ENCODE measurements at places on chromosomes 7 and 10.
A peak's percentile ranks its signal among the peaks of the same experiment; 100 is the strongest.

GRCh38 chr10:74586088-74586585 is 240.3 kb upstream of the KAT6B start:
- ATAC-seq = no peak

- ATAC-seq = no peak
These were observed 19.8 kb upstream of the TRIL start for GRCh38 chr7:28977881-28978280.

DNA sequence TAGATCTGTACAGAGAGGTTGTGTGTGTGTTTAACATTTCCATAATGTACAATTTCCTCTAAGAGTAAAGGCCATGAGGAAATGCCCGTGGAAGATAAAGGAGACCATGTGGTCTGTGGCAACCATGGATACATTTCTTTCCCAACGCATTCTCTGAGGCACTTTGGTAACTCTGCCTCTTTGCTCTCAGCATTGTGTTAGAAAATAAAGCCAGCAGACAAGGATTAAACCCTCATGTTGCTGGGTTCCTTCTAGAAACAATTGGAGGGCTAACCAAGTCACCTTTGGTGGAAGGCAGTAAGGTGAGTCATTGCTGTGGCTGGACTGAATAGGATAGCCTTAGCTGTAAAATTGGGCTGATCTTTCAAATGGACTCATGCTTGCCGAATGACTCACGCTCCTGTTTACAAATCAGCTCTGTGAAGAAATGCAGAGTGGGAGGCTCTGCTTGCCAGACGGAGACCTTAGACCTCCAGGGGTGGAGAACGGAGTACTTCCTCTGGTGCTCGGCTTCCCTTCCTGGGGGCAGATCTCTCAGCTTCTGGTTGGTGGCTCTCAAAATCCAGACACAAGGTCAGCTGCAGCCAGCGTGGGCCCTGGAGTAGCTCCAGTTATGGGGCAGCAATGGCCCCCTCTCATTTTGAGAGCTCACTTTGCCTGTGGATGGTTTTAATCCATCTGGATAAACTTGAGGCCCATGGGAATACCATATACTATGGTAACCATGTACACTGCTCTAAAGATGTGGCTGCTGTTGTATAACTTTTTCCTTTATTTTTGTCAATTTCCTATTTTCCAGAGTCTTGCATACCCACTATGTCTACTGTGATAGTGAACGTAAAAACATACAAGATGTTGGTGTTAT is 137.3 kb downstream of the TCF7L2 start:
- peak; percentile 94 for ATAC-seq

GRCh38 chr10:18400906-18401245 is 250.5 kb downstream of the NSUN6 start:
- ATAC-seq = no peak

DNA sequence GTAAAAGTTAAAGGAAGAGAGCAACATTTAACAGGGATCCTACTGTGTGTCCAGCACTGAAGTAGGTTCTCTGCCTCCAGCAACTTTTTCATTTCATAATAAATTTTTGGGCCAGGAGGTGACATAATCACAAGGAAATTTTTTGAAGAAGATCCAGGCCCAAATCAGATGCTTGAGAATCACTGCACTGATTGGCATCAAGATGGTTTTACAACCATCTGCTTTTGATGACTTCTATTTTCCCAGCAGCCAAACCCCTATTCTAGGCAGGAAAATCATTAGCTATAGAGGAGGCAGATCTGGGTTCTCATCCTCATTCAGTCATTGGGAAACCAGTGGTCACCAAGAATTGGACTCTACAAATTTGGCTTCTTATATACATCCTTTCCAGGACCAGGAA is 79.0 kb downstream of the ARL4A start:
- no peak for ATAC-seq

GRCh38 chr10:62147425-62147824 is 121.2 kb downstream of the RTKN2 start:
- no peak for ATAC-seq

GRCh38 chr7:49119706-49120105 is 195.4 kb downstream of the CDC14C start:
- no peak for ATAC-seq

- peak; percentile 13 for ATAC-seq
These were observed 2.0 kb upstream of the TNRC18 start for GRCh38 chr7:5425507-5426225.

DNA sequence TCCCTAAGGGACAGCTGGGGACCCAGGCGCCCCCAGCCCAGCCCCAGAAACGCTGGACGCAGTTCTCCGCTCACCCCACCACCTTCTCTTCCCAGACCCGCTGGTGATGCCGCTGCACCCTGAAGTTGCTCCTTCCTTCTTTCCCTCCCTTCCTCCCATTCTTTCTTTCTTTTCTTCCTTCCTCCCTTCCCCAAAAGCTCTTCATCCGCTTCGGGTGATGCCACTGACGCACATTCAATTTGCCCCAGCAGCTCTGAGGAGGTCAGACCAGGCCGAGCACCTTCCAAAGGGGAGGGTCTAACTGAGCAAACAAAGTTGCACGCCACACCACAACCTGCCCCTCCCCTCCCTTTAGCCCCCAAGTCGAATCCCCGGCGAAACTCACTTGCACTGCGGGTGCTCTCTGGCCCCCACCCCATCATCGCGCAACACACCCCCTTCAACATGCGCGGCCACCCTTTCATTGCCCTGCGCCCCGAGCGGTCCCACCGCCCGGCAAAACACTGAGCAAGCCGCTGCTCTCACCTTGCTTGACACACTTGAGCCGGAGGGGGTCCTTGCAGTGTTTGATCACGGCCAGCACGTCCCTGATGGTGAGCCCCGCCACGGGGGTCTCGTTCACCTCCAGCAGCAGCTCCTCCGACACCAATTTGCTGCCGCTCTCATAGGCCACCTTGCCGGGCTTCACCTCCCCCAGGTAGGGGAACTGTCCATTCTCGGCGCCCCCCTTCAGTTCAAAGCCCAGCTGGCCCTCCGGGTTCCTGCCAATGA is 787 bp downstream of the MAGI2 start:
- ATAC-seq = peak; percentile 1

DNA sequence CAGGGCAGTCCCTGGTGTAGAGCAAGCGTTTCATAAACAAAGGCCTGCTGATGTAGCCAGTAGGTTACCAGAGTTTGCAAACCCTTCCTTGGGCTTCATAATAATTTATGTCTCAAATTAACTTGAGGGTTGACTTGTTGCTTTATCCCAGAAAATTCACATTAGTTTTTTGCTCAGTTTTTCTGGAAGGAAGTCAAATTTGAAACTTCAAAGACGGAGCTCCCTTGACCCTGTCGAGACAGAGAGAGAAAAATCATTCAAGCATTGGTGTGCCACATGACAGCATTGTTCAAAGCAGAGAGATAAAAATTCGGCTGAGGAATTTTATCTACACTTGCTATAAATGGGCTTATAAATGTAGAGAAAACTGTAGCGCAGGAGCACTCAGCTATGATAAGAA is 627.7 kb downstream of the TNS3 start:
- no peak for ATAC-seq

GRCh38 chr7:135100856-135101255 is 47.0 kb upstream of the TMEM140 start:
- no peak for ATAC-seq

DNA sequence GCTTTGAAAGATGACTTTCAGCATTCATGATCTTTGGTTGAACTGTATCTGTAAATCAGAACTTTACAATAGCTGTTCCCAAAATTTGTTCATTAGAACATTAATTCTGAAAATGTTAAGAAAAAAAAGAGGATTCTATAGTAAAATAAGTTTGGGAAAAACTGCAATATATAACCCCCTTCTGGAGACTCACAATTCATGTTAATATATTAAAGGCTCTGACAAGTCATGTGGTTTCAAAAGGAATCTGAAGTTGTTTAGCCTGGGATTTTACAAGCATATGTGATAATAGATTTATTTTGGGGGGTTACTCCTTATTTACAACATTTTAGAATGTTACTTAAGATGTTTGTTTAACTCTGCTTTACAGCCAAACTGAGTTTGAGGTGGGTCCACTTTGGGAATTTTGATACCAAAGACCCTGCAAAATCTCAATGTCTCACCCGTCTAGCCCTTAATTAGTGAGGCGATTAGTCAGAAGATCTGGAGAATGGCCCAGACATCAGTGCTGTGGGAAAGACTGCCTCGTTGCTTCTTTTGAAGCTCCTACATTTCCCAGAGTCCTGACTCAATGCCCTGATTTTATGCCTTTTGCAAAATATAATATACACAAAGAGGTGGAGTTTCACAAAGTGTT is 40.0 kb downstream of the CDK1 start:
- no peak for ATAC-seq

DNA sequence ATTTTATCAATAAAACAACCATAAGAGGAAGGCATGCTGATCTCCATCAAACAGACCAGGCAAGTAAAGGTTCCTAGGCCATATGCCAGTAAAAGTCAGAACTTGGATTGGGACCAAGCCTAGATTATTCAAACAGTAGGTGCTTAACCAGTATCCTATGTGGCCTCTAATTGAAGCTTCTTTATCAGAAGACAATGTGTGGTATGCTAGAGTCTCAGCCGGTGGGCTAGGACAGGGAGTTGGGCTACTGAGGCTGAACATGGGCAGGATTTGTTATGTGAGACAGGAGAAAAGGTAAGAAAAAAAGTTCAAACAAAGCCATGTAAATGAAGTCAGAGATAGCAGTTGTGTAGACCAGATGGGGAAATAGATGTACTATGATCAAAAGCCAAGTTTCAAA is 413.7 kb upstream of the GHITM start:
- ATAC-seq = no peak

- ATAC-seq = no peak
These were observed 188.8 kb upstream of the POT1 start for GRCh38 chr7:125118444-125118843.

DNA sequence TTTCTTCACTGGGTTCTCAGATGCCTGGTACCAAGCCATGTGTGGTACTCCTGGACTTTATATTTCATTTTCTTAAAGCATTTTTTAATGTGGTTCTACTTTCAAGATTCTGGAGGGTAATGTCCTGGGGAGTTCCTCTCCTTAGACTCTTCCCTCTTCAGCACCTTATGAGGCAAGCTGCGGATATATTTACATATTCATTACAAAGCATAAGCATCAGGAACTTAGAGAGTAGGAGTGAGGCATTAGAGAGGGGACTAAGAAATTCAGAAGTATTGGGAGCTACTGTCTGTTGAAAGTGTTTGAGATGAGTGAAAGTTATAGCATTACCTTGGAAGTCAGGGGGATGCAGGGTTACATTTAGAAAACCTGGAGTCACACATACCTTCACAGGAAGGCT is 20.8 kb downstream of the AUTS2 start:
- ATAC-seq = no peak

DNA sequence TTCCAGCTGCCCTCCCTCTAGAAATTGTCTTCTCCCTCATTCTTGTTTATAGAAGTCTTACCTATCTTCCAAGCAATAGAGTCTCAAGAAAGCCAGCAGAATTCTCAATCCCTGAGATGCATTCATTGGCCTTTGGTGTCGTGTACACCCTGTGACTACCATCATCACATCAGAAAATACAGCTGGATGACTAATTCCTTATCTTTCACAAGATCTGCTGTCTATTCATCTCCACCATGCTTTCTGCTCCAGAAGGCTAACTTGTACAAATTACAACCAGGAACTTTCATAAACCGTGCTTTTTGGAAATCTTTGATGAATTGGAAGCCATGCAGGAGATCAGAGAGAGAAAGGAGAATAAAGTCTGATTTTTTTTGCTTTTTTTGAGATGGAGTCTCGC is 1062.9 kb upstream of the GHITM start:
- no peak for ATAC-seq

DNA sequence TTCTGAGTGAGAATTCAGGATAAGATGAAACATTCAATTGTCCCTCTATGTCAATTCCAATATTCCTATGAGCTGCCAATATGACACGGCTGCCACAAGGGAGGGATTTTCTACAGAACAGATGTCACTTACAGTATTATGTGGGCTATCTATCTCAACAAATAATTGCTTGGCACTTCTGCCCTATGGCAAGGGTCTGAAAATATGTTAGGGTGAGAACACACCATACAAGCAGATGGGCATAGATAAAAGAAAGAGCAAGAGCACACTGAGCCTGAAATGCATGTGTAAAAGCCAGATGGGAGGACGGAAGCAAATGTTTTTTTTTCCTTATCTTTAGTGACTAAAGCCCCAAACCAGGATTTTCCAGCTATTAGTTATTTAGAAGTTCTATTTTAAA is 70.1 kb upstream of the TFEC start:
- ATAC-seq = no peak

DNA sequence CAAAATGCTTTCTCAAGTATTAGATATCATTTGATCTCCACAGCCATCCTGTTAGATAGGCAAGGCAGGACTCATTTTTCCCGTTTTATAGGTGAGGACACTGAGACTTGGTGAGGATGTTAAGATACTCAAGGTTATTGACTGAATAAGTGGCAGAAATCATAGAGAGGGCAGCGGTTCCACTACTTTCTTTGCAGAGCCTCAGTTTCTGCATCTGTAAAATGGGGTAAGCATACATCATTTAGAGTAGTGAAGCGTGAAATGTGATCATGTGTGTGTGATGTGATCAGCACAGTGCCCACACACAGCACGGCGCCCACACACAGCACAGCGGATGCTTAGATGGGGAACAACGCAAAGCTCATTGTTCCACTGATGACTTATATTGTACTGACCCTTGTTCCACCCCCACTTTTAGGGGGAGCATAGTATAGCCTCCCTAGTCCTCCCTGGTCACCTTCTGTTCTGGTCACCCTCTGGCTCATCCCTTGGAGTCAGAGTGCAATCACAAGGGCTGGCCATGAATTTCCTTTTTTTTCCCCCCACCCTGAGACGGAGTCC is 10.5 kb downstream of the UBTD1 start:
- no peak for ATAC-seq

GRCh38 chr7:87155788-87156187 is 3.5 kb downstream of the DMTF1 start:
- no peak for ATAC-seq

GRCh38 chr10:103917302-103918052 is 507 bp downstream of the STN1 start:
- peak; percentile 27 for ATAC-seq

- ATAC-seq = no peak
These were observed 37.7 kb downstream of the CDK13 start for GRCh38 chr7:39987641-39988347.

- peak; percentile 50 for ATAC-seq
These were observed 669 bp upstream of the AP5Z1 start for GRCh38 chr7:4774658-4775249.

GRCh38 chr10:46538717-46539426 is 17.6 kb downstream of the GPRIN2 start:
- no peak for ATAC-seq

DNA sequence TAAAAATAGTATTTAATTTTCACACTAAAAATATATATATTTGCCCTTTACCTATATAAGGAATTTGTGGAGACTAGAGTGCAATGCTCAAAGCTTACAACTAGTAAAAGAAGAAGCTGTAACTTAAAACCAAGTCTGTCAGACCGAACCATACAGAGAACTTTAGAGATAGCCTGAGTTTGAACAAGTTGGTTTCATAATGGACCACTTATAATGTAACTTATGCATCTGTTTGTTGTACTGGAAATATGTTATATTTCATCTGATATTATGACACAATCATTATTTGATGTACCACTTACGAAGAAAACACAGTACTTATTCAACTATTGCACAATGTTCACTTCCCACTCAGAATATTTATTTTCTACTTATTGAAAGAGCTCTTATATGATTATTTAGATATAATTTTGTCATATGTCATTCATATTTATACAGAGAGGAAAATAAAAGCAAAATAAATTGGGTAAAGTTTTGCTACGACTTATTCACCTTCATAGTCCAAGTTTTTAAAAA is 462.8 kb downstream of the ATRNL1 start:
- no peak for ATAC-seq

All from gastroesophageal sphincter (tissue), 4 donors.